Uterine smooth muscle cell (primary cell): ENCODE measurements at places on chromosomes 4 and X. TPM values are rescaled to one million over a fixed set of nuclear protein-coding genes. Genes with fewer than 3 reads are reported as not detected.

CENPVL2 gene
- not detected in 2 replicates for total RNA-seq

NAP1L3 gene
- 7.1 and 7.4 TPM in 2 replicates for total RNA-seq

CACNA1F gene
- total RNA-seq = under 0.01 TPM in 1 of 2 replicates, not detected in the other

POF1B gene
- total RNA-seq = not detected in 2 replicates

GPRASP2 gene
- total RNA-seq = 41.1 and 42.2 TPM in 2 replicates
